ENCODE measurements at places on chromosomes 1 and 21.

GRCh38 chr21:29164323-29164942 is 34.0 kb downstream of the MAP3K7CL start:
- DNase-seq = no peak

GRCh38 chr1:118692143-118692542 is 296.0 kb downstream of the TBX15 start:
- DNase-seq = no peak

GRCh38 chr1:165890684-165891083 is 63.3 kb downstream of the UCK2 start:
- DNase-seq = no peak

DNA sequence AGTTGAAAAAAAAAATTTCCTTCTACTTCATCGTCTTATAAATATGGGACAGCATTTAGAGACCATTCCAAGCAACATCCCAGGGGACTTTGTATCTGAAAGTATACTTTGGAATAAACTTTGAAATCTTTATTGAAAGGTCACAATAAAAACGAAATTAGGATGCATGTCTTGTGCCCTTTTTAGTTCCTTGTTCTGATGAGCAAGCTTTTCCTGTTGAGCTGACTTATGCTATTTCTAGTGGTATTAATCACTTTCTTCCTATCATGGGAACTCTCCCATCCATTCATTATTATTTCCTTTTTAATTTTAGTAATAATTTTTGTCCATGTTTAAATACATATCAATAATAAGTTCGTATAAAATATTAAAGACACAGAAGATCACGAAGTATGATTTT is 4.0 kb upstream of the GBP2 start:
- DNase-seq = no peak

- no peak for DNase-seq
Observed at GRCh38 chr1:102897557-102897956, 210.8 kb downstream of the COL11A1 start.

- no peak for DNase-seq
Observed at GRCh38 chr1:247113094-247113497, 8.9 kb upstream of the ZNF669 start.

DNA sequence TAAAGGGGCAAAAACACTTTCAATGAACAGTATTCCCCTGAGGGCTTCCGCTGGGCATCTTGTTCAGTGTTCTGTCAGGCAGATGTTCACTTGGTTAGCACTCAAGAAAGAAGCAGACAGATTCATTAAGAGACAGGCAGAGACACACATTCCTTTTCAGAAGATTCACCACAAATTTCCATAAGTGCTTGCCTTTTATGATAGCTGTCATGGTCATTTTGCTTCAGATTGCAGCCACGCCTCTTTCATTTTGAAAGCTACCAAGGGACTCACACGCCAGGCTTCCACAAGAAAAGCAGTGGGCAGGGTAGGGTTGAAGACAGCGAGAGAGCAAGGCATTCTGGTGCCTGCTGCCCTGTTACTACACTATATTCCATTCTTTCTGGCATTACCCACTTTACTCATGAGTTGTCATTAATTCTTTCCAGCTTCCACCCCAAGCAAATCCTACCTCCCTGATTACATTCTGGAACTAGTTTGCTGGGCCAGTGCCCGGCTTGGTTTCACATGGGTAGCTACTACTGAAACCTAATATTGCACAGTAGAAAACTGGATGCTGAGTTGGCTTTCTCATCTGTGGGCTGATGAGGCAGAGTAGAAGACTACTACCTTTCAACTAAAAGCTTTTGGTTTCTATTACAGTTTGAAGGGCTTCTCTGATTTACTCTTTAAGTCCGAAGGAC is 91.2 kb upstream of the COL24A1 start:
- peak; percentile 29 for DNase-seq

- DNase-seq = no peak
Observed at GRCh38 chr1:30903343-30904034, 5.1 kb downstream of the SDC3 start.

DNA sequence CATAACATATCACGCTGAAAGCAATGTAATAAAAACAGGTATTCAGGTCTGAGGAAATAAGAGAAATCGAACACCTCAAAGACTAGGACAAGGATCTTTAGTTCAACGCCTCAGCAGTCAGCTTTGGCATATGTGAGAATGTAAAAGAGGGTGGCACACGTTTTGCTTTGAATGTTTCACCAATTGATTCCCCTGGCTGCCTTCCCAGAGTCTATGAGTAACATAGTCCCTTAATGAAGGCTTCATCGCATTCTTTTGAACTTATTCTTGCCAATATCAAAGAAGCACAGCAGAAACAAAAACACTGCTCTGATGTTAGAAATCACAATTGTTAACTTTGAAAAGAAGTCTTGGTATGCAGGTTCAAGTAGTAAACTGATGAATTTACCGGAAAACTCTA is 764.8 kb downstream of the ADGRL2 start:
- no peak for DNase-seq

GRCh38 chr1:17011439-17012307 is at the start of gene ATP13A2:
ATP13A2 (minus strand) TSS chr1:17011928; CDS start chr1:17011738, 190 bp downstream.
- peak; percentile 88 for DNase-seq

DNA sequence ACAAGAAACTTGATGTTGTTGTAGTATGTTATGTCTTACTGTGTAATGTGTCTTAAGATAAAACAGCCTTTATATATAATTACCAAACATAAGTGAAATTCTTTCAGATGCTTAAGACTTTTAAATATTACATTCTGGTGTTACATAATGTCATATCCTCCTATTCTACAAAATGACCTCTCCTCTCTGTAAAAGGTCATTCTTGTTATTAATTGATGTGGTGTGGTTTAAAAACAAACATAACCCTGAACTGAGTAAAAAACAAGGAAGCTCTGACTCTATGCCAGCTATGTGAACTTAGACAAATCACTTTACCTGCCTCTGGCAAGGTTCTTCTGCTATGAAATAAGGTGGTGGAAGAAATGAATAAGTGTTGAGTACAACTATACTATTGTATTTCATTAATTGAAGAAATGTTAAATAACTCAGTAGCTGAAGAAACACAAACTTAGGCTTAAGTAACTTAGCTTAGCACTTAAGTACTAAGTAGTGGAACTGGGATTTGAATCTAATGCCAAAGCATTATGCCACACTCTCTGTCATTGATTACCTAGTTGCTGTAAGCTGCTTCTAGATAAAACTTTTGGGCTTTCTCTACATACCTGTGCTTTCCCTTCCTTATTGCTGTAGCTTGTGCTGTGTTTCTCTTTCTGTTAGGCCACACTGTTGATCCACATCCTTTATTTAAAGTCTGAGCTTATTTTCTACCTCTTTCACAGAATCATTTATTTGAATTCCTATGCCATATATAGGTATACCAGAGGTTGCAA is 859 bp upstream of the ANGPTL1 start:
- no peak for DNase-seq

- peak; percentile 48 for DNase-seq
Observed at GRCh38 chr1:181089676-181090544, 1.4 kb downstream of the IER5 start.

- DNase-seq = no peak
Observed at GRCh38 chr1:212915245-212916091, 34.9 kb upstream of the VASH2 start.

DNA sequence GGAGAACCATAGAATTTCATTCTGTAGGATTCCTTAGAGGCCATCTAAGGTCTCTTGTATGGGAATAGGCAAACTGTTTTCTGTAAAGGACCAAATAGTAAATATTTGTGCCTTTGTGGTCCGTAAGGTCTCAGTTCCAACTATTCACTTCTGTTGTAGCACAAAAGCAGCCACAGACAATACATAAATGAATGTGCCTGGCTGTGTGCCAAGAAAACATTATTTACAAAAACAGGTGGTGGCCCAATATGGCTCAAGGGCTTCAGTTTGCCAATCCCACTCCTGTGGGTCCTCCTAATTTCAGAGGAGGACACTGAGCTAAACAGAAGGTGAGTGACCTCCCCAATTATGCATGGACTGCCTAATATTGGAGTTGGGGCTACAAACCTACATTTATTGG is 67.6 kb upstream of the EDEM3 start:
- DNase-seq = no peak

- no peak for DNase-seq
Observed at GRCh38 chr1:94668528-94668927, 127.0 kb upstream of the F3 start.

DNA sequence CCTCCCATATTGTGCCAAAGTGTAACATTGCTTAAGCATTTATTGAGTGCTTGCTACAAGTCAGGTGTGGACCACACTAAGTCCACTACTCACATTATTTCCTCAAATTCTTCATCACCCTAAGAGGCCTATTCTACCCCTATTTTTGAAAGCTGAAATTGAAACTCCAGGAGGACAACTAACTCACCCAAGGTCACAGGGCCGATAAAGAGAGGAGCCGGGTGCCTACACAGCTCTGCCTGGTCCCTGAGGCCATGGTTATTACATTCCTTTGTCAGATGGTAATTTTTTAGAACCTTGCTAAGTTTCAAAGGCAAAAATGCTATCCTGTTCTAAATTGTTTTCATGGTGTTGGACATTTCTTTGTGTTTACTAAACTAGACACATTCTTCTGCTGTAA is 24.2 kb upstream of the KLHDC8A start:
- no peak for DNase-seq
